ENCODE measurements at places on chromosomes 1 and 21.

- no peak for DNase-seq
These were observed 10.2 kb downstream of the TNFRSF14 start for GRCh38 chr1:2566101-2567045.

DNA sequence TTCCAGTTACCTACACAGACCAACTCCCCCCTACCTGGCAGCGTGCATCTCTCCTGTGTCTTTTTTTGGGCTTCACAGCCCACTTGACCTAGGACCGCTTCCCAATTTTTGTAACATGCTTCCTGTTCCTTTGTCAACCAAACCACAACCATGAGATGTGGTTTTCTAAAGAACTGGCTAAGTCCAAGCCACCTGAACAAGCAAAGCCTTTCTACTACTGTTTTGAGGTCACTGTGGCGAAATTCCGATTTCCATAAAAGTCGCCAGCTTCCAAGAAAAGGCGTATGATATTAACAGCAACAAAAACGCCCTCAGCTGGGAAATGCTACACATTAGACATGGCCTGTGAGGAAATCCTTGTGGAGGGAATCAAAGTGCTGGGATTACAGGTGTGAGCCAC, 12.7 kb upstream of the AK2 start:
- peak; percentile 35 for DNase-seq

GRCh38 chr1:184810735-184811343, 56.2 kb upstream of the EDEM3 start:
- no peak for DNase-seq

DNA sequence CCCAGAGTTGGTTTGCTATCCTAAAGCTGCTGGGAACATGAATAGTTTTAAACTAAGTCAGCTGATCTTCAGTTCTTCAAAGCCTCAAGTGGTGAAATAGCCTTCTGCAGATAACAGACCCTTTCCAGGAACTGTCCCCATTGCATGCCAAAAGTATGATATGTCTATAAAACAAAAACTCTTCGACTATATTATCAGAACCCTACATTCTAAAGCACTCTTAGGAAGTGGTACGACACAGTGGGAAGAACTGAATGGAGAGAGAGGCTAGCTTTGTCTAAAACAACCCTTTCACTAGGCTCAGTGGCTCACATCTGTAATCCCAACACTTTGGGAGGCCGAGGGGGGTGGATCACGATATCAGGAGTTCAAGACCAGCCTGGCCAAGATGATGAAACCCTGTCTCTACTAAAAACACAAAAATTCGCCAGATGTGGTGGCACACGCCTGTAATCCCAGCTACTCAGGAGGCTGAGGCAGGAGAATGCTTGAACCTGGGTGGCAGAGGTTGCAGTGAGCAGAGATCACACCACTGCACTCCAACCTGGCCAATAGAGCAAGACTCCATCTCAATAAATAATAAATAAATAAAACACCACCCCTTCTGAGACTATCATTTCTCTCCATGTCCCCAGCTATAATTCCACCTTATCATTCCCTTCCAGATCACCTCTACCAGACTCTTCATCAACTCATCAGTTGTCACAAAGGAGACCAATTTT, 2.2 kb upstream of the FRRS1 start:
- peak; percentile 91 for DNase-seq

GRCh38 chr1:75430526-75430925, 180.4 kb downstream of the SLC44A5 start:
- DNase-seq = no peak

DNA sequence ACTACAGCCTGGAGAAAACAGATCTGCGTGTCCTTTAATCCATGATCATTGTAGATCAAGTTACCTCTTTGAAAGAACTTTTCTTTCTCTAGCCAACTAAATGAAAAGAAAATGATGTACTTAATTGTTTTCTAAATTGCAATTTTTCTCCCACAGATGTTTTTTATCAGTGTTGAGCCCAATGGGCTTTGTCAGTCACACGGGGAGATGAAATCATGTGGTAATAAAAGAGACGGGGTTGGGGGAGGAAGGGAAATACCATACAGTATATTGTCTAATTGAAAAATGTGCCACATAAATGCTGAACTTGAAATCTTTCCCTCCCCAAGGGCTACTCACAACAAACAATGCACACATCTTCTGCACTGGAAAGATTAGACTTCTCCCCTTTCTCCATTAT, 58.4 kb downstream of the NTMT2 start:
- DNase-seq = no peak

DNA sequence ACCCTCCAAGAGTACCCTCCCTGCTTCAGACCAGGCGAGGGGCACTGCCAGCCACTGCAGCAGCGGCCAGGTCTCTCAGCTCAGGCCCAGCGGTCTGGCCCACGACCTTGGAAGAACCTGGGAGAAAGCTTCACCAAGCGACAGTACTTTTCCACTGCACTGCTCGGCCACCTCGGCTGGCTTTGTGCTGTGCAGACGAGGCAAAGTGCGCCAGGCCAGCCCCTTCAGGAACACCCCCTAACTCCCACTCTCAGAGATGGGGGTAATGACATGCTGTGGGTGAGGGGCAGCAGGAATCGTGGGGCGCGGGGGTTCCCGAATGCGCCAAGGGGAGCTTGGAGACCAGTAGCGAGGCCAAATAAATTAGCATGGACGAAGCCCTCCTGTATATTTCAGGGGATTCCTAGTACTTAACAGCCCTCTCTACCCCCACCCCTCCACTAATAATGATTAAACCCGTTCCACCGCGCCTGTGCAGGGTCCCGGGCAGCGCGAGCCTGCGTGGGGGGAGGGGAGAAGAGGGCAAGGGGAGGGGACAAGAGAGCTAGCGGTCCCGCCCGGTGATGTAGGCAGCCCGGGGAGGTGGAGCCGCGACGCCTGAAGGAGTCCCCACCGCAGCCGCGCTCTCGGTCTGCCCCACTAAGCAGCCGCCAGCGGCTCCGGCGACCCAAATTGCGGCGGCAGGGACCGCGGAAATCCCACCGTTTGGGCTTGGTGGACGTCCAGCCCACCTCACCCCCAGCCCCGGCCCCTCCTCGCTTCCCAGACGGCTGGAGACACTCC, at the start of gene FAM43B:
Gene FAM43B (plus strand): TSS at position 629 of the 783 bp plus-strand sequence. CDS start 401 bp downstream, outside the sequence.
- DNase-seq = peak; percentile 60

- no peak for DNase-seq
These were observed 90.2 kb downstream of the PBX1 start for GRCh38 chr1:164649146-164649545.

- no peak for DNase-seq
These were observed 361.6 kb upstream of the PLD5 start for GRCh38 chr1:242886137-242886536.

DNA sequence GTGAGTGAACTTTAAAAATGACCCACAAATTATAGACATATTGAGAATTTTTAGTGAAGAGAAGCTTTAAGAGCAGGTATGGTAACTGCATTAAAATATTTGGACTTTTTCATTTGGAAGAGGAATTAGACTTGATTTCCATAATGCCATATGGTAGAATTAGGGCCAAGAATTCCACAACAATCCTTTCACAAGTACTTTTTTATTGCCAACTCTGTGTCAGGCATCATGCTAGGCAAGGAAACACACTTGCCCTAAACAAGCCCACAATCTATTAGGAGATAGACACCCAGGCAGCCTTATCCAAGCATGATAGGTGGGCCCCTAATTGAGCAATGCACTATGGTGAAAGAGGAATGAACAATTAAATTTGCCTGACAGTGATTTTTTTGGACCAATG, 353.0 kb downstream of the TGFB2 start:
- DNase-seq = no peak

DNA sequence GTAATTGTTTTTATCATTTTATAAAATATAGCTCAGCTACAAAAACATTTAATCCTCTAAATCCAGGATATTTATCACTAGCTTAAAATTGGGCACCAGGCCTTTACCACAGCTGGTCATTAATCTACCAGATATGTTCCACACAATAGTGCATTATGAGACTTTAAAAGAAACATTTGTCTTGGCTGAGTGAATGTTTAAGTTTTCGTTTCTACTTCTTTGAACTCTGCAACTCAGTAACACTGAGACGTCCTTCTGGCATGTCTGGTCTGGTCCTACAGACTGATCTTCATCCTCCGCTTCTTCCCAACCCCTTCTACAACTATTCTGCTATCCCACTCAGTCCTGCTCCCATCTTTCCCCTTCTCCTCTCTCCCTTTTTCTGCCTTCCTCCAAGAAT, 296.2 kb downstream of the NEGR1 start:
- no peak for DNase-seq

- DNase-seq = no peak
These were observed 288.4 kb upstream of the RGS18 start for GRCh38 chr1:191869790-191870312.

DNA sequence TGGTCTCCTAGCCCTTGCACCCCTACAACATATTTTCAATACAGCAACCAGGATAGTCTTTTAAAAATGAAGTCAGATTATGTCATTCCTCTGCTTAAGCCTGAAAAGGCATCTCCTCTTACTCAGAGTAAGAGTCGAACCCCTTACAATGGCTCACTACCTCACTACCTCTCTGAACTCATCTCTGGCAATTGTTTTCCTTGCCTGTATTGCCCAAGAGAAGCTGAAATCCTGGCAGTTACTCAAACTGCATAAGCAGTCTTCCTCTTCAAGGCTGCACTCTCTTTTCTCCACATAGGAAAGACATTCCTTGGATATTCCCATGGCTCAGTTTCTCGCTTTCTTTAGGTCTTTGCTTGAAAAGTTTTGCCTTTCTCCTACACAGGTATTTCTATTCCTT, 22.7 kb downstream of the CLDN8 start:
- no peak for DNase-seq

GRCh38 chr1:97781762-97782337, 139.0 kb downstream of the DPYD start:
- DNase-seq = no peak

DNA sequence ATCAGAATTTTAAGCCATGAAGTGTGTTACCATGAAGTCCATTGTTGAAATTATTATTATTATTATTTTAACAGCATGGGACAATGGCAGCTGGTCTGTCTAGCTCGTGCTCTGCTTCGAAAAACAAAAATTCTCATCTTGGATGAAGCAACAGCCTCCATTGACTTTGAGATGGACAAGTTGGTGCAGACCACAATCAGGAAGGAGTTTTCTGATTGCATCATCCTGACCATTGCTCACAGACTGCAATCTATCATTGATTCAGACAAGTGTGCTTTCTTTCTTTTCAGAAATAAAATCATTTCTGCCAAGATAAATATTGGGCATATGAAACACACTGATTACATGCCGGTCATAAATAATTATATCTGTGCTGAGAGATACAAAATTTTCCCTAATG, 21.0 kb downstream of the HSPA13 start:
- DNase-seq = peak; percentile 71

DNA sequence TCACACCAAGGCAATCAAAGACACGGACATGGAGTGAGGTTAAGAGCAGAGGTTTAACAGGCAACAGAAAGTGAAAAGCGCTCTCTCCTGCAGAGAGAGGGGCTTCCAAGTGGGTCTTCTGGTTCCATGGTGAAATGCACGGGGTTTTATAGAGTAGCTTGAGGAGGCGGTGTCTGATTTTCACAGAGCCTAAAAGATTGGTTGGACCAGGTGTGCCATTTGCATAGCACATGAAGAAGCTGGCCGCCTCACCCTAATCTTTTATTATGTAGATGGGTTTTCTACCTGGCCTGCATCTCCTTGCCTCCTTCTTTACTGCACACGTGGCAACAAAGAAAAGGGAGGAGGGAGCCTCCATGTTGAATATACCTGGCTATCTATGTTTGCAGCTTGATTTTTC, 197.3 kb downstream of the RYR2 start:
- no peak for DNase-seq

- no peak for DNase-seq
These were observed 8.7 kb downstream of the C1orf174 start for GRCh38 chr1:3891329-3891865.

GRCh38 chr1:100266741-100267140, 725 bp downstream of the RTCA start:
- peak; percentile 41 for DNase-seq

GRCh38 chr1:20660847-20661206, 342 bp downstream of the DDOST start:
- DNase-seq = peak; percentile 34

DNA sequence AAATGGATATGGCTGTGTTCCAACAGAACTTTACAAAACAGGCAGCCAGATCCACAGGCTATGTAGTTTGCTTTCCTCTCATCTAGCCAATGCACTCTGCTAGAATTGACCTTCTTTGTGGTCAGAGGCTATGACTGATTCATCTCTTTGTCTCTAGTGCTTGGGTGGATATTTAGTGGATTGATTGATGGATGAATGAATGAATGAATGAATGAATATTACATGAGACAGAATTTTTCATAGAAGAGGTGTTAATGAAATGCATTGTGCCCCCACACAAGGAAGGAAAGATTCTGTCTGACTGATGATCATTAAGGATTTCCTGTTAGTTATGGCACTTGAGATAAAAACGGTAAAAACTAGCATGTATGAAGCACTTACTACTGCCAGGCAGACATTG, 50.5 kb upstream of the ZYG11A start:
- peak; percentile 21 for DNase-seq

DNA sequence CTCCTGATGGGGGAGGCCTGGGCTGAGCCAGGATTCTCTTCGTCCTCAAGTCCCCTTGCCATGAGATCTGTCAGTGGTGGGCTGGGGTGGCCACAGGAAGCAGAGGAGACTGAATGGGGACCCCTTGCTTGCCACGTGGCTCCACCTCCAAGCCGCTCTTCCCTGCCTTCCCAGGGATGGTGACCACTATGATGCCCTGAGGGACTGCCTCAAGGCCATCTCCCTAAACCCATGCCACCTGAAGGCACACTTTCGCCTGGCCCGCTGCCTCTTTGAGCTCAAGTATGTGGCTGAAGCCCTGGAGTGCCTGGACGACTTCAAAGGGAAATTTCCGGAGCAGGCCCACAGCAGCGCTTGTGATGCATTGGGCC, 20.9 kb upstream of the TMEM222 start:
- DNase-seq = no peak

- DNase-seq = no peak
These were observed 442.6 kb downstream of the DSCAM start for GRCh38 chr21:40404396-40404800.

- DNase-seq = no peak
These were observed 5.0 kb downstream of the HPDL start for GRCh38 chr1:45331436-45332345.

- DNase-seq = no peak
These were observed 43.5 kb downstream of the TMCC2 start for GRCh38 chr1:205271277-205271676.

DNA sequence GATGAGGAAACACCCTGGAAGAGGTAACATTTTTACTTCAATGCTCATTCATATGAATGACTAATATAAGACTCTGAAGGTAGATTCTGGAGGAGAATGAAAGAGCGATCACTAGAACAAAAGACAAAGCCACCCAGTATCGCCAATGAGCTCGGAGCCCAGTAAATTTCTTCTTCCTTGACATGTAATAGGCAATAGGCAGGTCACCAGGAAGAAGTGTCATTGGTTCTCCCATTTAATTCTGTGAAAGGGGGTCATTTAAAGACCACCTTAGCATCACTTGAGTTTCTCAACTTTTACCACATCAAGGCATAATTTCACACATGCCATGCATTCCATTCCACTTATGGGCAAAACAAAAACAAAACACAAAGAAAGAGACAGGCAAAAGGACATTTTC, 7.9 kb downstream of the TNFSF18 start:
- no peak for DNase-seq

GRCh38 chr21:45748593-45748992, 105.1 kb downstream of the PCBP3 start:
- DNase-seq = no peak

- DNase-seq = peak; percentile 79
These were observed 10.7 kb downstream of the MACF1 start for GRCh38 chr1:39214998-39215873.

All from hematopoietic multipotent progenitor cell treated with erythropoietin and hydrocortisone succinate and interleukin-3 and kit ligand, for 4 days (in vitro differentiated cells).